Fibroblast of skin of abdomen (primary cell): ENCODE measurements at places on chromosomes 7 and 10.

DNA sequence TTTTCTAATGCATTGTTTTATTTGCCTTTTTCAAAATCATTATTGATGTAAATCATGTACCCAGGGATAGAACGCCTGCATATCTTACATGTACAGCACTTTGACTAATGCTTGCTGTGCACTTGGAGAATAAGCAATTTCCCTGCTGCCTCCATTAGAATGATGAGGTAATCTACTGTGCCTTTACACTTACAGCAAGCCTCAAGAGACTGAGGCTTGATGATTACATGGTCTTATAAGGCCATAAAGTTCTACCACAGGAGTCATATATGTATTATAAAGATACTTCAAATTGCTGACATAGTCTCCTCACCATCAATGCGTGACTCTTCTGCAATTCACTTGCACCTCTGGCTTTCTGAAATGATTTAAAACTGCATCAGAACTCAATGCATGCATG, 328.6 kb upstream of the HGF start:
- peak; percentile 22 for DNase-seq

GRCh38 chr7:4612939-4613841, 68.9 kb upstream of the FOXK1 start:
- peak; percentile 78 for DNase-seq

DNA sequence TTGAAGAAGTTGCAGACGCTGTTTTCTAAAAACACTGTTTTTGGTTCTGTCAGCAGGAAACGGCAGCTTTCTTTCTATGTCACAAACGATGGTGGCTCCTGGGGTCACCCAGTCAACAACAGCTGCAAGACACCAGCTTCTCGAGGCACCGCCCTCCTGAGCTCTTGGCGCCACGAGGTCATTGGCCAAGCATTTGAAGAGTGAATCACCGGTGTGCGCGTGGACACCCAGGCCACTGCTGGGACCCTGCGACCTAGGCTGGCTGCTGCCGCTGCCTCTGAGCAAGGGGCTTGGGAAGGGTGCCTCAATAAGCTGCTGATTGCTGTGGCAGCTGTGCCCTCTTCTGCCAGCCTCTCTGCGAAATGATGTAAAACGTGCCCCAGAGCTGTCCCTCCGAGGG, 22.5 kb upstream of the VIPR2 start:
- DNase-seq = no peak

DNA sequence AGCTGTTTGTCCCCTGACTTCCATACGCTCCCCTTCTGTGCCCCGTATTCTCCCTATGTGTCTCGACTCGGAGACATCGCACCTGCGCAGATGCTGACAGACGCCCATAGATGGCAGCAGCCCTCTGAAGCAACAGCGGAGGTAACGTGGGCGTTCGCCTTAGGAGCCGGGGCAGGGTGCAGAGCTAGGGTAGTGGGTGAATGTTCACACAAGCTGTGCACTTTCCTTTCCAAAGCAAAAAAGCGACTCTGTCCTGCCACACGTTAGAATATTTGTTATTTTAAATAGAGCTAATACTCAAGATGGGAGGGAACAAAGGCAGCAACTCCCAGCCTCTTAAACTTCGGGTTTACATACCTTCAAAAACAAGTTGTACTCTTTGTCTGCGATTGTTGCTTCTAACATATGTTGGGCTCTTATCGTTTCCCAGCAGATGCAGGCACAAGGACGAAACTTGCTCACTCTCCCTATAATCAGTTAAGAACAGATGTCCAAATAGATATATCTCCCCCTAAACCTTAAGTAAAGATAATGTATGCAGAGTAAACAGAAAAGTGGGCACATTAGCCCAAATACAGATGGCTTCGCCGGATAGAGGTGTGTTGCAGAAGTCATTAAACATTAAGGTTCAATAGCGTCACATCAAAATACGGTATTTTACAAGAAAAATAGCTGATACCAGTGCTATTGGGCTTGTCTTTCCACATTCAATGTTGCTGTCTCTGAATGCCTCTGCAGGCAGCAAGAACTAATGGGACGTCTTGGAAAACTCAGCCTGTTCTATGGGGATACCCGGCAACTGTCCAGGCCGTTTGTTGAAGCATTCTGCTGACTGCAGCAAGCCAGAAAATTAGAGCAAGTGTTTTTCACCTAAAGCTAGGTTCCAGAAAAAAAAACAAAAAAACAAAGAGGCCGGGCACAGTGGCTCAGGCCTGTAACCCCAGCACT, 340.3 kb upstream of the PRKCQ start:
- DNase-seq = peak; percentile 62

DNA sequence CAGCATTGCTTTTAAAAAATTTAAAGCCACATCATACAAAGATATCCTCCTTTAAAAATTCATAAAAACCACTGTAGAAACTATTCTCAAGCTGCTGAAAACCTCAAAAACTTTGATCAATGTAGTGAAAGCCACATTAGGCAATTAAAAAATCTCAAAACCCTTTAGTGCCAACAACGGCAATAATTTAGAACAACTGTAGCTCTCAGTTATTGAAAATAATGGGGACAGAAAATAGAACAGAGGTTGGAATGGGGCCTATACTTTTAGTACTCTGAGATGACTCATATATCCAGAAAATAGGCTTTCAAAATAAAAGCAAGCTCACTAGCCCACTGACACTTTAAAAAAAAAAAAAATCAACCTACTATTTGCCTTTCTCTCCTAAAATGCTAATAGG, 87.5 kb downstream of the GSAP start:
- peak; percentile 61 for DNase-seq

GRCh38 chr10:97204826-97205679, 19.3 kb upstream of the SLIT1 start:
- no peak for DNase-seq

- no peak for DNase-seq
Observed at GRCh38 chr7:85622059-85622458, 435.2 kb upstream of the SEMA3D start.

DNA sequence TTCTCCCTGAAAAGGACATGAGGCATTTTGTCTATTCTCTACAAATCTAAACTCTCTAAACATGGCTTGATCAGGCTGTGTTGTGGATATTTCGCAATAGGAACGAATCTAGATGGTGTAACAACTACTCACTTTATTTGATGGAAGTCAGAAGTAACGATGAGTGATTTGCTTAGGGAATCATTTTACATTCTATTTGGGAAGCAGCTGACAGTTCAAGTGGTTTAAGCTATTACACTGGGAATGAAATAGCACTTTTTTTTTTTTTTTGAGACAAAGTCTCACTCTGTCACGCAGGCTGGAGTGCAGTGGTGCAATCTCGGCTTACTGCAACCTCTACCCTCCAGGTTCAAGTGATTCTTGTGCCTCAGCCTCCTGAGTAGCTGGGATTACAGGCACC, 44.1 kb downstream of the NPY start:
- DNase-seq = no peak

DNA sequence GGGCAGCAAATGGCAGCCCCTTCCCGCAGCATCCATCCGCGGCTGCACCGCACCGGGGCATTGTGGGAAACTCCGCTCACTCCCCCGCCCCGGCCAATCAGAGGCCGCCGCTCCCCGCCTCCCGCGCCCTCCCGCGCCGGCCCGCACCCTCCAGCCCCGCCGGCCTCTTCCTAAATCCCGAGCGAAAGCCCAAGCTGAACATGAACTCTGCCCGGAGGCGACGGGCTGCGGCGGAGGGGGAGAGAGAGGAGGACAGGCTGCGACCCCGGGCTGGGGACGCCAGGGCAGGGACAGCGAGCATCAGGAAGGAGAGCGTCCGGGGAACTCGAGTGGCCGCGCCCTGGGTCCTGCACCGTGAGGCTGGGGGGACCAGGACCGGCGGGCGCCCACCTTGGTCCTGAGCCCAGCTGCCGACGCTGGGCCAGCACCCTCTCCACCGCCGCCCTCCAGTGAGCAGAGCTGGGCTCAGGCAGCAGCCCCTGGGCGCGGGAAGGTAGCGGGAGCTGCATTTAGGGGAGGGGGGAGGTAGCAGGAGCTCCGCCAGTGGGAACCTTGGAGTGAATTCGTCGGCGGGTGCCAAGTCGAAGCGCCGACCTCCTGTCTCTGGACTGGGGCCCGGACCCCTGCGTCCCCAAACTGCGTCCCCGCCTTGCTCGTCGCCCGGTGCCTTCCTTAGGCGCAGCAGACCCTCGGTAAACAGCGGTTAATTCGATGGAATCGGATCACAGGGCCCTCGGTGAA, at the start of gene DGKI:
Gene DGKI, minus strand, starts transcription at position 148 of the 741 bp plus-strand sequence.
- DNase-seq = peak; percentile 23

DNA sequence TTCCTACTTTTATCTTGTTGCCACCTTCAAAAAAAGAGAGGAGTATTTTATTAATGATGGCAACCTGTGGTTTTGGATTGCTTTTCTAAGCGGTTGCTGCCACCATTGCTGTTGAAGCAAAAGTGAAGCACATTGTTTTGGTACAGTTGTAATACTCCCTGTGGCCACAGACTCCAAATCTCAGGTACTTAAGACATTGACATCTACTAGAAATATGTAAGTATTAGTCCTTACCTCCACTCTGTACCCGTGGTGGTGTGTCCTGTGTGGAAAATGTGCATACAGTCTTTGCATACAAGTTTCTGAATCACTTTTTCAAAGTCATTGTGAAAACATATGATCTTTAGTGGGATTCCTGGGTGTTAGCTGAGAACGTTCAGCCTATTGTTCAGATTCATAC, 85.7 kb downstream of the ANLN start:
- no peak for DNase-seq

GRCh38 chr10:73117976-73118743, 7.9 kb downstream of the NUDT13 start:
- DNase-seq = peak; percentile 34

- DNase-seq = no peak
Observed at GRCh38 chr7:139044813-139045794, 9.3 kb upstream of the ZC3HAV1L start.

GRCh38 chr7:22189741-22190140, 167.2 kb downstream of the RAPGEF5 start:
- no peak for DNase-seq

DNA sequence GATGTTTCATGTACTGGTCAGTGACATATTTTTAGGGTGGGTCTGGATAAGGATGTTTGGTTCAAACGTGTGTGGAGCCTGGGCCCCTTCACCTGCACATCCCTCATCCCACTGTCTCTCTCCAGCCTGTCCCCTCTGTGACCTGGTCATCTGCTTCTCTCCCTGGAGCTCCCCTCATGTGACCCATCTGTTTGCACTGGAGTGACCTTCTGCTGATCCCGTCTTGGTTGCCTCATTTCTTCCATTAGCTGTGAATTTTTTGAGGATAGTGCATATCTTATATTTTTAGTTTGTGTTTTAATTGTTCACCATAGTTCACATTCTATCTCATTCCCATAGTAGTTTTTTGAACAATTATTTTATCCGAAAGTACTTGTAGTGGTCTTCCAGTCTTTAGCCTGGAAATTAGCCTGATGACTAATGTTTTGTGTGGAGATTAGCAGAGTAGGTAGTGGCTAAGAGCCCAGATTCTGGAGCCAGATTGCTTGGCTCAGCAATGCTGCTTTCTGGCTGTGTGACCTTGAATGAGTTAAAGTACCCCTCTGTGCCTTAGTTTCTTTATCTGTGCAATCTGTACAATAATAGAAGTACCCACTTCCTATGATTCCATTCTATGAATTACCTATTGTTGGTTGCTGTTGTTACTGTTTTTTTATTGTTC, 224.5 kb downstream of the LRMDA start:
- peak; percentile 72 for DNase-seq

DNA sequence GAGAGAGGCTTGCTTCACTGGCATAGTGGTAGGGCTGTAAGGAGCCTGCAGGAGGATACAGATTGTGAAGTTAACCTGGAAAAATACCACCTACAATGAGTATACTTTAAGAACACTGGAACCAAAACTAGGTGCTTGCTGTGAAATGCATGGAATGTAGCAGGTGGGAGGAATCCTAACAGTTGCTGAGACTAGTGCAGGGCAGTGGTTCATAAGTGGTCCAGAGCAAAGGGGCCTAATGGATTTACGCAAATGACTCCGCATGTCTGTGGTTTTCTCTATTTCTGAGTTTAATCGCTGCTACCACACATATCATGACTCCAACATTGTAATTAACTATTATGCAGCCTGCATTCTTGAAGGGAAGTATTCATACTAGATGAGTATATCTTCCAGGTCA, 218.4 kb downstream of the CHRM2 start:
- DNase-seq = no peak

- no peak for DNase-seq
Observed at GRCh38 chr7:135210888-135211178, 493 bp downstream of the WDR91 start.

DNA sequence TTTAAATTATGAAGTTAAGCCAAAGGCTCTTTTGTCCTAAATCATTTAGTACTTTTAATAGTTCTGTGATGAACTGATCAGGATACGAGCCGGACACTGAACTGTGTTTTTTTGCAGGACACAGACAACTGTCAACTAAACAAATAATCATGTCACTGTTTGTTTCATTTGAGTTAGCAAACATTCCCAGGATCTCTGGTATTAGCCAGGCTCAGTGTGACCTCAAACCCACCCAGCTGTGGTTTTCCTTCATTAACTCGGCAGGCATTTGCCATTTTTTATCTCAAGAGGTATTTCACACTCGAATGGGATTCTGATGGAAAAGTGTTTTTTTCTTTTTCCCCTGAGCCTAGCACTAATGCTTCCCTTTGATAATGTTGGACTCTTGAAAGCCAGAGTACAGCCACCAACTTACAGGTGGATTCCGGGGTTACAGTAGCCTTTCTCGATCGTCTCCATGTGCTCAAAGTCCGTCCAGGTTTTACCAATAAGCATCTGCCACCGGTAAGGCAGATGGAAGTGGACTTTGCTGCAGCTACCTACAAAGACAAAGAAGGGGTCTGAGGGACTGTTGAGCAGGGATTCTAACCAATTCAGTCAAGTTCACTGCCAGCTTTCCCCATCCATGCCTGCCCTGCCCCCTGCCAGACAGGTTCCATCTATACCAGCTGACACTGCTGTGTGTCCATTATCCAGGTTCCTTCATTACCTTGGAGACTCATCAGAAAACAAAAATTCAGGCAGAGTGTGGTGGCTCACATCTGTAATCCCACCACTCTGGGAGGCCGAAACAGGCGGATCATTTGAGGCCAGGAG, 33.4 kb downstream of the ZC3HAV1 start:
- DNase-seq = no peak

- no peak for DNase-seq
Observed at GRCh38 chr7:143979998-143980397, 20.1 kb upstream of the OR6B1 start.

DNA sequence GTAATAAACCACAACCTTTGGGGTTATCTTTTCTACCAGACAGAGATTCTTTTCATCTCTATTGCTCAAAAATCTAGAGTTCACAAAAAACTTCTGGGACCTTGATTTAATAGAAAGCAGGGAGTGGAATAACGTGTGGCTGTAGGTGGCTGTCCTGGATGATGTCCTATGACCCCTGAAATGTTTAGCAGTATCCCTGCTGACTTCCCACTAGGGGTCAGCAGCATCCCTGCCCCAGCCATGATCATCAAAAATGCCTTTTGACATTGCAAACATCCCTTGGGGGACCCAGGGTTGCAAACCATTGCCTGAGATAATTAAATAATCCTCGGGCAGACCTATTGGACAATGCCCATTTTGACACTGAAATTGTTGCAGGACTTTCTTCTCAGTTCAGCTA, 177.1 kb downstream of the USP6NL start:
- DNase-seq = no peak

- DNase-seq = no peak
Observed at GRCh38 chr7:120941064-120941463, 9.5 kb upstream of the ING3 start.
